ENCODE measurements at places on chromosomes 7 and 10. TPM values are rescaled to one million over a fixed set of nuclear protein-coding genes. Genes with fewer than 3 reads are reported as not detected.

DNA sequence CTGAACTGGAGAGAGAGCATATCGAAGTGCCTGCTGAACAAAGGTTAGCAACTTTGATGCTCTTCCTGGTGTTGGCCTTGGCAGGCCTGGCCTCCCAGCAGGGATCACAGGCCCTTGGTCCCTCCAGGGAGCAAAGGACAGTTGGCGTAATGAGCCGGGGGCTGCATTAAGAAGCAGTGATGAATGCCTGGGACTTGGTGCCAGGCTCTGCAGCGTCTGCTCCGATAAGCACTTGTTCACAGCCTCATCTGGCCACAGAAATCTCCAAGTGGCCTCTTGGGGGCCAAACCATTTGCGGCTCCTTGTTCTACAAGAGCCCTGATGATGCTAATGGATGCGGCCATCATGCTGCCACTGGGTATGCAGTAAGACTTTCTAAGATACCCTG lies 31.8 kb downstream of the CRHR2 start:
- no peak for DNase-seq

- DNase-seq = no peak
These were observed 262.8 kb upstream of the GRB10 start for GRCh38 chr7:51045319-51046102.

- no peak for DNase-seq
These were observed 26.8 kb upstream of the EGR2 start for GRCh38 chr10:62842983-62843382.

DNA sequence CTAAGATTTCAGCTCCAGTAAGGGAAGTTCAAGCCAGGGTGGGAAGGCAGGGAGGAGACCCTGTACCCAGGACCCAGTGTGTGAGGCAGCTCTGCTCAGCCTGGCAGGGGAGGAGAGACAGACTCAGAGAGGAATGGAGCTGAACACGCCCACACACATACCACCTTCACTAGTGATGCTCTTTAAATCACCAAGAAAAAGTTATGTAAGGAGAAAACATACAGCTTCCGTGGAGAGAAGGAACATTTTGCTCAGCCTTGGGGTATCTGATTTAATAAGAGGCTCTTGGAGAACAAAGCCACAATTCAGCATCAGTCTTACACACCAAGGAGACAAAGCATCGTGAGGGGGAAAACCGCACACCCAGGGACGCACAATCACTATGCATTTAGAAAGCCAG lies 62.9 kb downstream of the PRKAG2 start:
- DNase-seq = no peak

DNA sequence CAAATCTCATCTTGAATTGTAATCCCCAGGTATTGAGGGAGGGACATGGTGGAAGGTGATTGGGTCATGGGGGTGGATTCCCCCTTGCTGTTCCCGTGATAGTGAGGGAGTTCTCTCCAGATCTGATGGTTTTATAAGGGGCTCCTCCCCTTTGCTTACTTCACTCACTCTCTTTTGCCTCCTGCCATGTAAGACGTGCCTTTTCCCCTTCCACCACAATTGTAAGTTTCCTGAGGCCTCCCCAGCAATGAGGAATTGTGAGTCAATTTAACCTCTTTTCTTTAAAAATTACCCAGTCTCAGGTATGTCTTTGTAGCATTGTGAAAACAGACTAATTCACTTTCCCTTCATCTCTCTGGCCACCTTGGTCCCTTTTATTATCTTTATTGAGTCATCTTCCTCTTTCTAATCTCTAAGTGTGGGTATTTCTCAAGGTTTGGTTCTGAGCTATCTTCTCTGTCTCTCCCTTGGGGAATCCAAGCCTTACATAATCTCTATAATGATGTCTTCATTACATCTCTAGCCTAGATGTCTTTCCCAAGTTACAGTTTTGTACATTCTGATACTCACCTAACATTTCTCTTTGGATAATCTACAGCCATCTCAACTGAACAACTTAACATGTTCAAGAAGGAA lies 99.1 kb upstream of the JCAD start:
- no peak for DNase-seq

DNA sequence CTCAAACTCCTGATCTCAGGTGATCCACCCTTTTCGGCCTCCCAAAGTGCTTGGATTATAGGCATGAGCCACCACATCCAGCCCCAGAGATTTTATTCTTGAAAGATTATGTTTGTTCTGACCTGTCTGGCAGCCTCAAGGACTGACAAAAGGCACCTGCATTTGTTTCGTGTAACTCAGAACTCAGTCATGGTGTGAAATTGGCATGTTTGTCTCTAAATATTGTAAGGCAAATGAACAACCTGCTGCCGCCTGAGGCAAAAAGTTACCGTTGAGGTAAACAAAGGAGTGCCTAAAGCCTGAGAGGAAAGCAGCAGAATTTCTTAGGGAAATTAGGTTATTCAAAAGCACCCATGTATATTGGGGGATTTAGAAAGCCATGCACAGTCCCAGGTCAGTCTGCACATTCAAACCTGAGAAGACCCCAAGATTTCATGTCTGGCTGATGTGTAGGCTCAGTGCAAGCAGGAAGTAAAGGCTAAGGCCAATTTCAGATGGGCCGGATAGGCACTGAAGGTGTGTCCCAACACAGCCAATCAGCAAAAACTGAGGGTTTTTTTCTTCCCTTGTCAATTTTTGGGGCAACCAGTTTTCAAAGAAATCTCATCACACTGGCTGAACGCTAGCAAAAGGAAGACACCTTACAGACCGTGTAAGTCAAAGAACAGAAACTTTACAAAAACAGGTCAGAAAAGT lies 33.3 kb upstream of the HHEX start:
- no peak for DNase-seq

- DNase-seq = no peak
These were observed 153.3 kb downstream of the LRRC4 start for GRCh38 chr7:127877951-127878350.

DNA sequence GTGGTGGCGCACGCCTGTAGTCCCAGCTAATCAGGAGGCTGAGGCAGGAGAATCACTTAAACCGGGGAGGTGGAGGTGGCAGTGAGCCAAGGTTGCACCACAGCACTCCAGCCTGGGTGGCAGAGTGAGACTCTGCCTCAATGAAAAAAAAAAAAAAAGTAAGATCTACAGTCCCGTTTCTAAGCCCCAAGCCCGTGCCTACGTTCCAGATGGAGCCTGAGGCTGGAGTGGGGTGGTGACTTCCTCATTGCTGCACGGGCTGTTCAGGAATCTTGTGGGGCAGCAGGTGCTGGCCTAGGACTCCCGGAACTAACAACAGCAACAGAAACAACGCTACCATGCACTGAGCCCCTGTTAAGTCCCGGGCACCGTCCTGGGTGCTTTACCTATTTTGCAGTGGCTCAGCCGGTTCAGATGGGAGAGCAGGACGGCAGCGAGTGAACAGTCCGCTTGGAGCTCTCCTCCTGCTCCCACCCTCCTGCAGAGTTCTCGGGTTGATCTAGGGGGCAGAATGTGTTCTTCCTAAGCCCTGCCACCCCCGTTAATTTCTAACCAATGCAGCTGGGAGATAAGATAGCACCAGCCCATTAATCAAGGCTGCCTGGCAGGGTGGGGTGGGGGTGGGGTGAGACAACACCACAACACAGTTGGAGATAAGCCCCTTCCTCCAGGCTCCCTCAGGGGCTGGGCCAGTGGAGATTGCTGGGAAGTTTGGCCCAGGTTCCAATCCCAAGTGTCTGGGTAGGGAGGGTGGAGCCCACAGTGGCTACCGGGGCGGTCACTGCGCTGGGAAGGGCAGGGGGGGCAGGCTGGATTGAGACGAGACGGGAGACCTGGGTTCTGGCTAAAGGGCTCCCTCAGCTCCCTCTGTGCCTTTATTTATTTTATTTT lies 17.0 kb upstream of the SFRP5 start:
- DNase-seq = no peak

DNA sequence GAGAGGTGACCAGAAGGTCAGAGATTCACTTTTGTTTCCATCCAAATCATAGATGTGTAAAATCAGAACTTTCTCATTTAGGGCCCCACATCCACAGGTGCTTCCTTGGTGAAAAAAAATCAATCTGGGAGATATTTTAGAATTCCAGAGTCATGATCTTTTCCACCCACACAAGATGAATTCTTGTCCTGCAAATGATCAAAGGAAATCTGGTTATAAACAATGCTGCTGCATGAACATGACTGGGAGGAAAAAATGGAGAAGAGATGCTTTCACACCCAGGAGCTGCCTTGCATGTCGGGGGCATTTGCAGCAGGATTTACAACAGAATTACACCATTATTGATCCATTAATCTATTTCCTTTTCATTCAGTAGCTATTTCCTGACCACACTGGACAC lies 106.5 kb upstream of the TMEM72 start:
- no peak for DNase-seq

- DNase-seq = no peak
These were observed 3.8 kb upstream of the INSIG1 start for GRCh38 chr7:155293721-155294510.

GRCh38 chr7:28165261-28165660 lies 15.3 kb downstream of the JAZF1 start:
- no peak for DNase-seq

- DNase-seq = no peak
These were observed 15.1 kb downstream of the PSAP start for GRCh38 chr10:71835671-71836595.

- no peak for DNase-seq
These were observed 34.9 kb downstream of the COA1 start for GRCh38 chr7:43694399-43694748.

- DNase-seq = no peak
These were observed 75.0 kb downstream of the LANCL2 start for GRCh38 chr7:55440040-55440690.

DNA sequence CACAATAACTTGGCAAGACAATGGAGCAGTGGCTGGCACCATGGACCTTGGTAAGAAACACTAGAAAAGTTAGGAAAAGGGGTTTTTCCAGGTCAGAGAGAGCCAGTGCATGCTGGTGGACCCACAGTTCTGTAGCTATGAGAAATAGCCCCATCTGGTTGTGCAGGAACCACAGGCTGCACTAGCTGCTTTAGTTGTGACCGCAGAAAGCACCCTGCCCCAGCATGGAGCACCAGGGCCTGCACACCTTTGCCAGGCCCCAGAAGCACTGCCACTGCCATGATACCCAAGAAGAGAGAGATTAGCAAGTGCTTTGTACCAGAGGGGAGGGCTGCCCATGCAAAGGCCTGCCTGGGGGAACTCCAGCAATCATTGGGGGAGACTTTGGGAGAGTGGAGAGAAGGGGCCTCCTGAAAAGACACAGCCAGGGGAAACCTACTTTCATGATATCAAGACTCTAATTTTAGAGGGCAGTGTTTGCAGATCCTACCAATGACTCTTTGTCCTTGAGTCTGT lies 256.1 kb upstream of the C7orf33 start:
- DNase-seq = no peak

- no peak for DNase-seq
These were observed 110.4 kb downstream of the HIPK2 start for GRCh38 chr7:139667377-139667776.

DNA sequence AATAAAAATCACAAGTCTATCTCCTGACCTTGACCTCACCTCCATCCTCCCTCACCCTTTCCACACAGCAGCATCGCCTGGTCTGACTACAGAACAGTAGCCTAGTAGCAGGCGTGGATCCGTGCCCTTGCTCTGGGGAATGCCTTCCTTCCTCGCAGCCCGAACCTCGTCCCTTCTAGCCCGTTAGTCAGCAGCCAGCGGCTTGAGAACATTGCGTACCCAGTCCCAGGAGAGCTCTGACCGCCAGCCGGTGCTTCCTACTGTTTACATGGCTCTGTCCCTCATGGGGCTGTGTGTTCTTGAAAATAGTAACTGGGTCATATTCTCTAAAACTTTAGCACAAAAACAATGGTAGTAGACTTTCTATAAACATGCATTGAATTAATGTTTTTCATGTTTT lies 682.7 kb upstream of the IGFBP3 start:
- DNase-seq = no peak

DNA sequence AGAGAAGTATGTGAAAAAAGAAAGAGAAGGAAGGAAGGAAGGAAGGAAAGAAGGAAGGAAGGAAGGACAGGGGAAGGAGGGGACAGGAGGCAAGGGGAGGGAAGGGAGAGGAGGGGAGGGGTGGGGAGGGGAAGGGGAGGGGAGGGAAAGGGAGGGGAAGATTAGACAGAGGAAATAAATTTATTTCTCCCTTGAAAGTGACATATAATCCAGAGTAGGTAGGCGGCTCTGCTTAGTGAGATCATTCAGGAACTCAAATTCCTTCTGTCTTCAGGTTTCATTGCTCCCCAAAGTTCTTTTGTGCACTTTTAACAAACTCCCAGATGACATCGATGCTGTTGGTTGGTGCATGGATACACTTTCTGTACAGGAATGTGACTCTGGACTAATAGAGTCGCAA lies 594.7 kb upstream of the STEAP1 start:
- no peak for DNase-seq

GRCh38 chr7:136079934-136080333 lies 102.8 kb upstream of the MTPN start:
- DNase-seq = no peak

GRCh38 chr7:92716825-92717580 lies 119.4 kb downstream of the CDK6 start:
- DNase-seq = no peak

GRCh38 chr7:96174812-96175211 lies 147.1 kb downstream of the SLC25A13 start:
- no peak for DNase-seq

DNA sequence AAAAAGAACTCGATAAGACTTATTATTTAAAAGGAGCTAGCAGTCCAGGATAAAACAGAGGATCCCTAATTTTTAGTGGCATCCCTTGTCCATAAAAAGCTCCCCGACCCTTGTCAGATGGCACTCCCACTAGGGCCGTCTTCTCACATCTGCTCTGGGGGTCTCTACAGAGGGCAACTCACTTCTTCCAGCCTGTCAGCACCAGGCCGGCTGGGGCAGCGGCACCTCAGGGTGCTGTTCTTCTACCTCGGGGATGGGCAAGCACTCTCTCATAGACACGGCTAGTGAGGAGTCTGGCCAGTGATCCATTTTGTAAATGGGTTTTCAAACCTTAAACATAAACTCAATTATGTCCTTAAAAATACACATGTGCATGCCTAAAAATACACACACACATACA lies 134.7 kb downstream of the PRPF18 start:
- DNase-seq = no peak

DNA sequence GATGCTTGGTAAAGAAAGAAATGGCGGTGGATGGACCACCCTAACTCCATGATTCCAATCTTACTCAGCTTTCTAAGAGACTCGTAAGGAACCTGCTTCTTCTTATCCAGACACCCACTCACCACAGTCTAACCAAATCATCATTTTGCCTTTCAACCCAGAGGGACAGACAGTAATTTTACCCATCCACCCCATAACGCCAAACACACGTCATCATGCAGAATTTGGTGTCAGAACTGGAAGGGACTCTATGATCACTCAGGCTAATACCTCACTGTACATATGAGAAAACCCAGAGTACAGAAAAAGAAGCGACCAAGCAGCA lies 388 bp downstream of the ECD start:
- no peak for DNase-seq

- DNase-seq = no peak
These were observed 46.3 kb downstream of the MYOF start for GRCh38 chr10:93435621-93436397.

GRCh38 chr10:103750836-103751235 lies 104.5 kb downstream of the SH3PXD2A start:
- DNase-seq = no peak

The GNAT3 gene
- total RNA-seq = not detected

The HABP2 gene
- not detected for total RNA-seq

The CALML3 gene
- not detected for total RNA-seq

The C7orf33 gene
- not detected for total RNA-seq

The ZPBP gene
- total RNA-seq = not detected

The PHKG1 gene
- 4.1 TPM for total RNA-seq

The EPHA1 gene
- total RNA-seq = 4.1 TPM

The GSTO2 gene
- 1.1 TPM for total RNA-seq

The ENTPD1 gene
- 22.7 TPM for total RNA-seq

The THSD7A gene
- total RNA-seq = 1.3 TPM

The HOXA6 gene
- not detected for total RNA-seq

The MBL2 gene
- total RNA-seq = not detected

The ABCC2 gene
- total RNA-seq = 6.3 TPM
